ENCODE measurements at places on chromosomes 7 and 10. TPM values are rescaled to one million over a fixed set of nuclear protein-coding genes. Genes with fewer than 3 reads are reported as not detected.

GRCh38 chr10:129534826-129535225 lies 67.8 kb downstream of the MGMT start:
- no peak for DNase-seq

FKBP14 gene
- total RNA-seq: 17.6 TPM

DNA sequence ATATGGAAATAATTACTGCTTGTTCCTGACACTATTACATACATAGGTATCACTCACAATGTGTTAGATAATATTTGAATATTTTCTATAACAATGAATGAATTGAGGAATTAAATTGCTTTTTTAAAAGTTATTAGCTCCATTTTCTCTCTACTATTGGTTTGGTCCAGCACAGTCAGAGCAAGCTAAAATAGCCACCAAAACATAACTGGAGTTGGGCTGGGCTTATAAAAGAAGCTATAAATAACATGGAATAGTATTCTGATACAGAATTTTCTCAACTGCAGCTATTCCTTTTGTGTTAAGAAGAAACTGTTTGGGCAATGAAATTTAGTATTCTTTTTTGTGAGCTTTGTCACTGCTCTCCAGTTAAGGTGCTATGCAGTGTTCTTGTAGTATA lies 142.6 kb upstream of the LRRN3 start:
- DNase-seq: no peak

DNA sequence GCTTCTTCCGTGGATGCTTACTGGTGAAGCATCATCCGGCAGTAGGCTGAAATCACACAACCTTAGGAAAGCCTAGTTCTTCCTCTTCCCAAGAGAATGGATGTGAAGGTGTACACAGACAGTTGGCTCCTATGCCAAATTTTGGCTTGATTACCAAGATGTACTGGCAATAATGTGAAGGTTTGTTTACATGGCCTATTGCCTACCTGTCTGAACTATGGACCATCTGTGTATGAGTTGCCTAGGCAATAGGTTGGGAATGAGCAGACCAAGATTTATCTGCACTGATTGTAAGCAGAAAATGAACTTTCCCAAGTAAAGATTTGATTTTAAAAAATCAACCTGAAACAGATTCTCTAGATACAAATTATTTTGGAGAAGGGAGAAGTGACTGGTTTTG lies 325.9 kb upstream of the SORCS1 start:
- no peak for DNase-seq
